RPMI7951 (cell line): ENCODE measurements at places on chromosomes 13 and 19. TPM values are rescaled to one million over a fixed set of nuclear protein-coding genes. Genes with fewer than 3 reads are reported as not detected.

DNA sequence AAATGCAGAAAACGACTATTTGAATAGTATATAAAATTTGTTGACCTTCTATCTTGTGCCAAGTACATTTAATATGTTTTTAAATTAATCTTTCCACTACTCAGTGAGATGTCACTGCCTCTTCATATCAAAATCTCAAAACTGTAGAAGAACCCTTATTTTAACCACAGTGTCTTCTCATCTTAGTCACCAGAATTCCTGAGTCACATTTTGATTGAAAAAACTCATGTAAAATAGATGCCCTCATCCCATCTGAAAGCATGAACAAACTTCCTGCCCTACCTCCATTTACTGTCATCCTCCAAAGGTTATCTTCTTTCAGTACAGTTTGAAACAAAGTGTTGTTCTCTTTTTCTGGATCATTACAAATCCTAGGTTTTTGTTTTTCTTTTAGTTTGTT lies 1215.4 kb downstream of the PCDH9 start:
- DNase-seq = no peak

GRCh38 chr19:35085947-35086346 lies 29.7 kb upstream of the FXYD3 start:
- no peak for DNase-seq

DNA sequence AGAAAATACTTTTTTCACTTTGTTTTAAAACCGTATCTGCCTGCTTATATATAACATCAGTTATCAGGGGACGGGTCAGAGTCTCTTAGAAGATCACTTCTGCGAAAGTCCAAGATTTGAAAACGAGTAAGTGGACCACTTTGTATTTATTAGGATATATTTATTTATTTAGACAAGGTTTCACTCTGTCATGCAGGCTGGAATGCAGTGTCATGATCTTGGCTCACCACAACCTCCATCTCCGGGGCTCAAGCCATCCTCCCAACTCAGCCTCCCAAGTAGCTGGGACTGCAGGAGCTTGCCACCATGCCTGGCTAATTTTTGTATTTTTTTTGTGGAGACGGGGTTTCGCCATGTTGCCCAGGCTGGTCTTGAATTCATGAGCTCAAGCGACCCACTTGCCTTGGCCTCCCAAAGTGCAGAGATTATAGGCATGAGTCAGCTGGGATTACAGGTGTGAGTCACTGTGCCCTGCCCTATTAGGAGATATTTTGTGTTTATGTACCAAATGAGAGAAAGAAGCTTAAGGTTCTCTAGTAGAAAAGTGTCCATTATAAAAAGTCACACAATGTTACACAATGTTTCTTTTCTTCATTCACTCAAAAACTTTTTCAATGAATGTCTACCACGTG lies 39.5 kb downstream of the RASL11A start:
- DNase-seq = peak; percentile 40

Gene ZNF728
- 0.12 and 0.88 TPM in 2 replicates for total RNA-seq

DNA sequence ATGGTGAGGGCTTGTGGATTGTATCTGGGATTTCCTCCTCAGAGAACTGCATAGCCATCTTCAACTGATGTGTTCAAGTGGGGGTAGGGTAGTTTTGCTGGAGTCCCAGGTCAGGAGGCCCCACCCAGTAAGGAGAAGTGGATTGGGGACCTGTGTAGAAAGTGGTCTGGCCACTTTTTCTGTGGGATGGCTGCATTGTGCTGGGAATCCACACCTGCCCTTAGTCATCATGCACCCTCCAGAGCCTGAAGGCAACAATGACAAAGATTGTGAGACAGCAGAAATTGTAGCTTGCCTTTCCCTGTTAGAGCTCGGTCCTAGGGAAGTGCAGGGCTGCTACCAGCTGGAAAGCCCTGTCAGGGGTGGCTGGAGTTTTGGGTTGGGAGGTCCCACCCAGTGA lies 255.4 kb downstream of the NDFIP2 start:
- DNase-seq = no peak

Gene KCNN1
- 0.20 TPM in 1 of 2 replicates, not detected in the other for total RNA-seq

Gene FGF22
- 0.39 TPM in 1 of 2 replicates, not detected in the other for total RNA-seq

DNA sequence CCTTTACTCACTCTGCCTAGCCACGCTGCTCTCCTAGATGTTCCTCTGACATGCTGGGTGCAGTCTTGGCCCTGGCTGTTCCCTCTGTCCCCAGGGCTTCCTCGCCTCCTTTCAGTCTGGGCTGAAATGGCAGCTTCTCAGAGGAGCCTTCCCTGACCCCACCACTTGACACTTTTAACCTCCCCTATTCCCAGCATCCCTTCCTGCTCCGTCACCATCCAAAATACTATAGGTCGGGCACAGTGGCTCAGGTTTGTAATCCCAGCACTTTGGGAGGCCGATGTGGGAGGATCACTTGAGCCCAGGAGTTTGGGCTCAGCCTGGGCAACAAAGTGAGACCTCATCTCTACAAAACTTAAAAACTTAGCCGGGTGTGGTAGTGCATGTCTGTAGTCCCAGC lies 2.6 kb downstream of the FAM187B start:
- no peak for DNase-seq

GRCh38 chr13:97502181-97502580 lies 68.2 kb downstream of the RAP2A start:
- no peak for DNase-seq

Gene ATXN8OS
- not detected in 2 replicates for total RNA-seq

DNA sequence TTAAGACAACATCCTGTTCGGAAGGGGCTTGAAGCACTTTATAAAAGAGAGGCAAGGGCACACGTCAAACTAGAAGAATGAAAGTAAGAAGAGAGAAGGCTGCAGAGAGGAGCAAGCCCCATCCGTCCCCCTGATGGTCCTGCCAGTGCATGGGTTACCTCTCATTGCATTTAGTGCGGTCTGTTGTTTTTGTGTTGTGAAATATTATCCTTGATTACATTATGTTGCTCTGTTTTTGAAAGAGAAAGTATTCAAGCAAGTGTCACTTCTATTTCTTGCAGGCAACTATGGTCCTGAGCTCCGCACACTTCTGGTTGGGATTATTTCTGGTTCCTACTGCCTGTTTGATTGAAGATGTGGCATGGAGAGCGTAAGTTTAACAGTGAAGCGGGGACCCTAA lies 90.5 kb downstream of the SHISA2 start:
- no peak for DNase-seq

DNA sequence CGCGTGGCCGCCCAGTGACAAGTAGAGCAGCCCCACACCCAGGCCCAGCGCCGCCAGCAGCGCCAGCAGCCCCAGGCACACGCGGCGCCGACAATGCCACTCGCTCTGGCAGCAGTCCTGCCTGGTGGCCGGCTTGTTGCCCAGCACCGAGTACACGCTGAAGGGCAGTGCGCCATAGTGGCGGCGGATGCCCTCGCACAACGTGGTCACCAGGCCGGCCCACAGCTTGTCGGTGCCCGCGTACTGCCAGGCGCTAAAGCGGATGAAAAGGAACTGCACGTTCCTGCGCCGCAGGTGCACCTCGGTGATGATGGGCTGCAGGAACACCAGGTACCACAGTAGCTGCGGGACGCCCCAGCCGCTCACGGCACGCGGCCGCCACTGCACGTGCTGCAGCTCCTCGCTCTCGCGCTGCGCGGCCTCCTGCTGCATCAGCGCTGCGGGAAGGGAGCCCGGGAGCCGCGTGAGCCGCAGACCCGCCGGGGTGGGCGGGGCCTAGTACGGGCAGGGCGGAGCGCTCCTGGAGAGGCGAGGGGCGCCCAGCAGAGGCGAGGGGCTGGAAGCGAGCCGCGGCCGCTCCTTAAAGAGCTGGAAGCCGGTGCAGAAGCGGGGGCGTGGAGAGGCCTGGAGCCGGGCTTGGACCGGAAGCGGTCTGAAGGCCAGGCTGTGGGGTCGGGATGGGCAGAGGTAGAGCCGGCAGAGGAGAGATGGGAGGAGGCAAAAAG lies 7.3 kb downstream of the NKPD1 start:
- no peak for DNase-seq

DNA sequence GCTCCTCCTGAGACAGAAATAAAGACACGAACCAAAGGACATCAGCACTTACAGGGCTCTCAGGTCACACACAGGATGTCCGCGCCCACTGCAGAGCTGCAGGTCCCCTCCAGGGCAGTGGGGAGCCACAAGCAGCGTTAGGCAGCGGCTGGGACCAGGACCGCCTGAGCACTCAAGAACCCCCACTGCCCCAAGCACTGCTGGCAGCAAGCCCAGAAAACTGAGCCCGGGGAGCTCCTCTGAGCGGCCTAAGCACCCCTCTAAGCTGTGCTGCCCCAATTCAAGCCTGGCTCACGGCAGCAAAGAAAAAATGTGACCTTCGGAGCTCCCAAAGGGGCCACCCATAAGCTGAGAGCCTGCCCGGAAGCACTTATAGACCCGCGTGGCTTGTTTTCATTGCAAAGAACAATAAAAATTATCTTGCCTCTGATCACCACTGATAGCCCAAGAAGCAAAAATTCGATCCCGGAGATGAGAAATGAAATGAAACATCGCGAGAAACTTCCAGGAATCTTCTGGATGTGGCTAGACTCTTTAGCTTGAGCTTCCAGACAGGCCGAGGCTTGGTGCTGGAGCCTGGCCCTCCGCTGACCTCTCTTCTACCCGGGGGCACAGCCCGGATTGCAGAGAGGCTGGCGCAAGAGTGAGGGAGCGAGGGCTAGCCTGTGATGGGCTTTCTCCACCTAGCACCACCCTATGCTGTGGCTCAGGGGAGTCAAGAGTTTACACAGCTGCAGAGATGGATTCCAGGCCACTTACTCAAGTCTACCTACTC lies 6.3 kb downstream of the DPP9 start:
- peak; percentile 22 for DNase-seq

GRCh38 chr19:41369769-41370168 lies 5.8 kb upstream of the B9D2 start:
- DNase-seq = no peak

Gene SERPINE3
- total RNA-seq = not detected in 2 replicates

Gene FAM216B
- not detected in 2 replicates for total RNA-seq

Gene NTN5
- total RNA-seq = 0.39 TPM in 1 of 2 replicates, not detected in the other

GRCh38 chr13:102680842-102681740 lies 13.8 kb downstream of the METTL21C start:
- no peak for DNase-seq

Gene NOVA2
- not detected in 2 replicates for total RNA-seq

GRCh38 chr19:46192992-46193650 lies 36.4 kb upstream of the IGFL1 start:
- DNase-seq = peak; percentile 78

Gene SYDE1
- 15.0 and 23.3 TPM in 2 replicates for total RNA-seq

- DNase-seq = peak; percentile 81
Measured at GRCh38 chr13:42836930-42837690, 55.7 kb downstream of the FAM216B start.

DNA sequence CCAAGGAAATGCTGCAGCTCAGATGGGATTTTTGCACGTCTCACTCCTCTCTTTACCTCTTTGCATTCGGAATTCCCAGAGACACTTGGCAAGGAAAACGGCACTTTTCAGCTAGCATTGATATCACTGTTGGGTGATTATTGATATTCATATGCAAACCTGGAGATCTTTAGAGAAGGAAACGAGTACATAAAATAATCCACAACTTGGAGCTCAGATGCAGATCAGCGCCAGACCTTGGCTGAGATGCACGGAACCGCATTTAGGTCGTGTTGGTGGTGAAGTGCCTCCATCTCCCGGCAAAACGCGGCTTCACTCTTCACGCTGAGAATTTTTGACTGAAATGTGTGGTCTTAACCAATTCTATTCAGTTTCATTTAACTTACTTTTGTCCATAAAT lies 77.2 kb upstream of the ARHGEF7 start:
- DNase-seq = no peak

Gene ZNF560
- 3.1 and 4.2 TPM in 2 replicates for total RNA-seq

Gene ETV2
- total RNA-seq = 0.39 and 1.1 TPM in 2 replicates

Gene ADAT3
- 1.3 and 2.4 TPM in 2 replicates for total RNA-seq

DNA sequence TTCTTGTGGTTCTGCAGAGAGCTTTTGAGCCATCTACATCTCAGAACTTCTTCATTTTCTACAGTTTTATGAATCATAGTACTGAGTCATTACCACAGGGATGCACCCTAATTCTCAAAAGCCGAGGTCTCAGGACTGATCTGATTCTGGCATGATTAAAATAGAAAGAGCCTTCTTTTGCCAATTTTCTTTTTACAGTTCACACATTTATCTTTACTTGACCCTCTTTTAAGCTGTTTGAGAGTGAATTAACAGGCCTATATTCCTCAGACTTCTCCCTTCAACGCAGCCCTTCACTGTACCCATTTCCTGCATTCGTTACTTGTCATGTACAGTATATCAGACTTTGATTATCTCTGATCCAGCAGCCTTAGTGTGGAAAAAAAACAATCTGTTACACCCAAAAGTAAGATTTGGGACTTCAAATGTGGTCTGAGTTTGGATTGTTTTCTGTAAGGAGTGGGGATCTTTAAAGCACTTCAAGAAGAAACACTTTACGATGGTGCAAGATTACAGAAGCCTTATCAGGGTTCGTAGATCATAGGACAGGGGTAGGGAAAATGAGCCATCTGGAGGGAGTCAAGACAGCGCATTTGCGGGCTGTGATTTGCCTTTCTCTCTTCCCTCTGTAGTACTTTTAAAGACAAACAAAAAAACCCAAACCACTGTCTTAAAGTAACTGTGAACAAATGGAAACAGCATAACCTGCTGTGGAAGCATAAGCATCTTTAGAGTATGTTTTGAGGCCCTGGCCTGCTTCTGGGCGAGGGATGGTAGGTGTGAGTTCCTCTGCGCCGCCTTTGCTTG lies 15.3 kb upstream of the GPR183 start:
- peak; percentile 88 for DNase-seq
